ENCODE measurements at places on chromosomes 11 and 22.

DNA sequence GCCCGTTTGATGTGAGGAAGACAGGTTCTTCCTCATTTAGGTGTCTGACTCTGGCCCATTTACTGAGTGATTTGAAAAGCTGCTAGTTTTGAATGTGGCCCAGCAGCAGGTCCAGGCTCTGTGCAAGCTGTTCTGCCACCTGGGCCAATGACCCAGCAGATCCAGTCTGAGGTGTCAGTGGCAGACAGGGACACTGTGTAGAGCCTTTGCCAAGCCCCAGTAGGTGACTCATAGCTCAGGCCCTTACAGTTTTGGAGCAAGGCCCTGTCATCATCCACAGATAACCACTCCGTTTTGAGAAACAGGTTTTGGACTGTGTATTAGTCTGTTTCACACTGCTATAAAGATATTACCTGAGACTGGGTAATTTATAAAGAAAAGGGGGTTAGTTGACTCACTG lies 23.9 kb downstream of the TSPAN32 start:
- DNase-seq = no peak

GRCh38 chr11:69928975-69929374 lies 109.8 kb upstream of the FGF3 start:
- DNase-seq = no peak

- no peak for DNase-seq
Measured at GRCh38 chr22:45818424-45819085, 146.9 kb downstream of the ATXN10 start.

- no peak for DNase-seq
Measured at GRCh38 chr11:66600631-66601233, 7.7 kb downstream of the CCS start.

DNA sequence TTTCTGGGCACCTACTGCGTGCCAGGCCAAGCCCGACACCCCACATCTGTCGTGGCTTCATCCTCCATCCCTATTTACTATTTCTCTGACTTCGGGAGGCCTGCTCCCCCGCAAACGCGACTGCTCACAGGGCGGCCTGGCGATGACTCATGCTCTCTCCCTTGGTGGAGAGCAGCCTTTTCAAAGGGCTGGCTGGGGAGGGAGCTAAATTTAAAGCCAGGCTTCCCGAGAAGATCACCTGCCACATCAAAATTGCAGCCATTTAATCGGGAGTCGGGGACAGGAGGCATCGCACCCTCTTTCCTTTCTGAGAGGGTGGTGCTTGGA lies 24.9 kb upstream of the SHISAL1 start:
- peak; percentile 69 for DNase-seq
